ENCODE measurements at places on chromosomes 16 and 17.

DNA sequence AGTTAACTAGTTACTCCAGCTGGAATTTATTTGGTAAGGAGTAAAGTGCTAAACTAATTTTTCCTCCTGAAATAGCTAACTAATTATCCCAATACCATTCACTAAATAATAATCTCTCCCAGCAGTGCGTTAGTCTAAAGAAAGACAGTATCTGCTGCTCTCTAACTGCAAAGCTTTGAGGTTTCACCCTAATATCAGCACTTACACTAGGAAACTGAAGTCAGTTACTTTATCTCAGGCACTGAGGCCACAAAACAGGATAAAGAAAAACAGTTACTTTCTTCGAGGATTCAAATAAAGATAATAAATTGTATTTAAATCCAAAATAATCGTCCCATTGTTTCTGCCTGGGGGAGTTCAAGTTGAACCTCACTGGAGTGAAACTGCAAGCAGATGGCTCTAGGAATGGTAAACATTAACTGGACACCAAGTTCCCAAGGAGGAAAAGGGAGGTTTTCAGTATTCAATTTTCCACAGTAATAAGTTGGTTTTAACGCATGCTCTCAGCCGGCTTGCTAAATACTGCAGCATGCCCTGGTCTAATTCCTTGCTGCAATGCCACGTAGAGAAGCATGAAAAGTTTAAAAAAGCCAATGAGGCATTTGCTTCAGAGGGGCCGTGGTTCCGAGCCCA is 20.0 kb upstream of the FOXJ1 start:
- no peak for DNase-seq

DNA sequence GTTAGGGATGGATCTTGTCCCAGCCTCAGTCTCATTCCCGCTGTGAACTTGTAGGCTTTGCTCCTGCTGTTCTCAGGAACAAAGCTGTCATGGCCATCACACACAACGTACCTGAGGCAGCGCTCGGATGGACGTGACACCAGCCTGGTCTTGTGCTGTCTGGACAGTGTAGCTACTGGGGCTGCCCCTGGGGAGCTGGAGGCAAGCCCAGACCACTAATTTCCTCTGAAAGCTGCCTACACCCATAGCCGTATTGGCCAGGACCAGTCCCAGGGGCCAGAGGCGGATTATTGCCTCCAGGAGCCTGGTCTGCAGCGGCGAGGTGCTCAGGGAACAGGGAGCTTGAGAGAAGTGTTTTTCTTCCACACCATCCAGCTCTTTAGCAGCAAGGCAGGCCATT is 11.7 kb downstream of the ZNHIT3 start:
- DNase-seq: no peak

GRCh38 chr17:35986643-35987042 is at the start of gene CCL14:
Gene CCL14, minus strand, starts transcription at chr17:35986729. Its CDS starts 80 bp downstream, at chr17:35986649.
- no peak for DNase-seq

DNA sequence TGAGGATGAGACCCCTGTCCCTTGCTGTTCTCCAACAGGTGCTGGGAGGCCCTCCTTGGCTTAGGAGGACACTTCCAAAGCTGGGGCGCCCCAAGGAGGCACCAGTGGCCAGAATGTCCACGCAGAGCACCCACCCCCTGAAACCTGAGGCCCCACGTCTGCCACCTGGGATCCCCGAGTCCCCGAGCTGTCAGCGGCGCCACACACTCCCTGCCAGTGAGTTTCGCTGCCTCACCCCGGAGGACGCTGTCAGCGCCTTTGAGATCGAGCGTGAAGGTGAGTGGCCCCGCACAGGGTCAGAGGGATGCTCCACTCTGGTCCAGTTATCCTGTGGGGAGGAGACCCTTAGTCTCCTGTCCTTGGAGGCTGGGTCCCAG is 1.2 kb downstream of the AANAT start:
- no peak for DNase-seq

GRCh38 chr17:1590747-1591473 is 28.3 kb upstream of the PITPNA start:
- no peak for DNase-seq

GRCh38 chr17:75480281-75480680 is 23.8 kb downstream of the TMEM94 start:
- DNase-seq: no peak

DNA sequence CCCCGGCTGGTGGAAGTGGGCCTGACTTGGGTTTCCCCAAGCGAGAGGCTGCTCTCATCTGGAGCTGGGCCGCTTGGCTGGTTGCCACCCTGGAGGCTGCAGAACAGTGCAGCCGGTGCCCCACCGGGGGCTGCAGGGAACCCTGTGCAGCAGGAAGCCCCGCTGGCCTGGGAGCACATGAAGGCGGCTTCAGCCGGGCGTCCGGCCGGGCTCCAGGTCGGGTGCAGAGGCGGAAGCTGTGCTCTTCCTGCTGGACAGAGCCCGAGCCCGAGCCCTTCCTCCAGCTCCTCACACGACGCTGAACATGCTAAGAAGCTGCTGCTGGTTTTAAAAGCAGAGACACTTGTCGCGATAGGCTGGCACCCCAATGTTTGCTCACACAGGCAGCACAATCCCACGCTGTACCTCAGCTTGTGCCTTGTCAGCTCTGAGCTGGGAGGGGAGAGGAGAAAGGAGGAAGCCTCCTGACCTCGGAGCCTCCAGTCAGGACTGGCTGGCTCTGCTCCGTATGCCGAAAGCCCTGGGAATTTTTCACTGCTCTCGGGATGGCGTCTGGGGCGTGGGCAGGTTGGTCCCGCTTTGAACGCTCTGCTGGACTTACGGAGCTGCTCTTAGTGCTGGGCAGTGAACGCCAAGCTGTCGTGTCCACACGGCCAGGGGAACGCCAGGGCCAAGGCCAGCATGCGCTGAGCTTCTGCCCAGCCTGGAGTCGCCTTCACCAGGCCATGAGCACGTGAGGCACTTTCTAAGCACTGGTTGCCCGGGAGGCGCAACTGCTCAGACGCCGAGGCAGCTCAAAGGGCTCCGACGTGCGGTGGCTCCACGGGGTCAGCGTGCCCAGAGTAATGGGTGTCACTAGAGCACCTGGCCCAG is 8.8 kb downstream of the CDK5R1 start:
- no peak for DNase-seq

- no peak for DNase-seq
Observed at GRCh38 chr17:38733982-38734973, 4.1 kb downstream of the CISD3 start.

- DNase-seq: peak; percentile 45
Observed at GRCh38 chr16:19884611-19885450, at the start of gene GPRC5B. Gene GPRC5B, minus strand, starts transcription at chr16:19884848. Its CDS starts 12,003 bp downstream, at chr16:19872845.

Measured in left colon (tissue), 2 donors.